ENCODE measurements at places on chromosomes 5 and 9.

DNA sequence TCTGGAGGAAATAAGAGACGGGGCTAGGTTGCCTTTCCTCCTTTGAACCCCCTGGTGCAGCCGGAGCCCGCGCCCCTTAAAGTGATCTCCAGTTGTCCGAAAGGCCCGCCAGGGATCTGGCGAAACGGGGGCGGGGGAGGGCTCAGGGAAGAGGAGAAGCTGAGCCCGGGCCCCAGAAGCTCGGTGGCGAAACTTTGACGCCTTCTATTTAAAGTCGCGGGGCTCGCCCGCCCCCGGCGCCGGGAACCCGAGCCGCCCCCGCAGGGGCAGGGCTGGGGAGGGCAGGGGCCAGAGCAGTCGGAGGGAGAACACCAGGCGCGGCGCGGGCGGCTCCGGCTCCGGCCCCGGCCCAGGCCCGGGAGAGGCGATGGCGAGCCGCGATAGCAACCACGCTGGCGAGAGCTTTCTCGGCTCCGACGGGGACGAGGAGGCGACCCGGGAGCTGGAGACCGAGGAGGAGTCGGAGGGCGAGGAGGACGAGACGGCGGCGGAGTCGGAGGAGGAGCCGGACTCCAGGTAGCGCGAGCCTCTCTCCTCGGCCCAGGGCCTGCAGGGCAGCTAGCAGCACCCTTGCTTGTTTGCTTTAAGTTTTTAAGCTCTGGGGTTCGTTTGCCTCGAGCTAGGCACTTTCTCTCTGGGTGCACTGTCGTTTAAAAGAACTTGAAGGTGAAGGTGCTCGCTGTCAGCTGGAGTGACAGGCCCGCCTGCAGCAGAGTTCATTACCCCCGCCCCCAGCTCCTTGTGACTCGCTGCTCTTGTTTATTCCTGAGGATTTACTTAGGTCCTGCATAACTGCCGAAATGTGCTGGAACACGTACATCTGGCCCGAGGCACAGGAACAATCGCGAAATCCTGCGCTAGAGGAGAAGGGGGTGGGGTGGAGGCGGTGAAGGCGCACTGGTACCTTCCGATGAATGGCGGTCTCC lies at the start of gene CMYA5:
Gene CMYA5, plus strand, starts transcription at position 296 of the 926 bp plus-strand sequence. Its CDS starts 72 bp downstream, at position 368.
- no peak for DNase-seq

DNA sequence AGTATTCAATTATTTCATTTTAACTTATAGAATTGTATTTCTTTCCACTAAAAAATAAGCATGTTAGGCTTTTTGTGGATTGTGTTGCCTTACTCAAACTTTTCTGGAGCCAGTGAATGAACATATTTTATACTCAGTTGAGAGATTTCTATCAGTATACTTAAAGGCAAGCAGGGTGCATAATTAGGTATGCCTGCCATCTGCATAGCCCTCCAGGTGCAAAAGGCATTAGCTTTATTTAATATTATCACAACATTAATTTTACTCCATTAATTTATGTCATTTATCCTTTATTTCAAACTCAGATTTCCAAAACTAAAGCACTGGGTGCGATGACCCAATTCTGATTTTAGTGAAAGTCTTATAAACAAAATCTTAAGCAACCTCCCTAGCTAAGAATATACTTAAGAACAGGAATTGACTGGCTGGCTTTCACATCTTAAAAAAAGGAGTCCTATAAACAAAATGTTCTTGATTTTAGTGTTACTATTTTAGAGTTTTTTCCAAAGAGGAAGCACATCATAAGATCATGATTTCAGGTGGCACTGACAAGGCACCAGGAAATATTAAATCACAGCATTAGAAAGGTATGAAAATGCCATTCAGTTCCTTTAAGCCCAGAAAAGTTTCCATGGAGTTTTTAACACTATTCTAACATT lies 178.4 kb downstream of the MPDZ start:
- no peak for DNase-seq

DNA sequence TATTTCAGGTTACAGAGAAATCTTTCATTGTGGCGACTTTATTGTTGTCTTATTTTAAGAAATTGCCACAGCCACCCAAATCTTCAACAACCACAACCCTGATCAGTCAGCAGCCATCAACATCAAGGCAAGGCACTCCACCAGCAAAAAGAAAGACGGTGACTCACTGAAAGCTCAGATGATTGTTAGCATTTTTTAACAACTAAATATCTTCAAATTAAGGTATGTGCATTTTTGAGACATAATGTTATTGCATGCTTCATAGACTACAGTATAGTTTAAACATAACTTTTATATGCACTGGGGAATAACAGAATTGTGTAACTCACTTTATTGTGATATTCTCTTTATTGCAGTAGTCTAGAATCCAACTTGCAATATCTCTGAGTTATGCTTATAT lies 263.4 kb downstream of the TMEM232 start:
- DNase-seq = no peak

GRCh38 chr9:72156586-72156985 lies 7.3 kb downstream of the GDA start:
- no peak for DNase-seq

- no peak for DNase-seq
Measured at GRCh38 chr5:73623901-73624404, 2.0 kb upstream of the ARHGEF28 start.

- no peak for DNase-seq
Measured at GRCh38 chr9:136661641-136662325, 933 bp upstream of the EGFL7 start.

GRCh38 chr9:72292256-72292682 lies 72.7 kb downstream of the ZFAND5 start:
- no peak for DNase-seq
